ENCODE measurements at places on chromosomes 13 and 19. TPM values are rescaled to one million over a fixed set of nuclear protein-coding genes. Genes with fewer than 3 reads are reported as not detected.

GRCh38 chr13:49113526-49114286 lies 106.4 kb upstream of the MLNR start:
- DNase-seq, result no peak

Gene C1QTNF9B
- not detected for total RNA-seq

Gene SHD
- total RNA-seq, result 5.8 TPM

Gene ZNF528
- 0.10 TPM for total RNA-seq

Measured in H1 (cell line).